ENCODE measurements at places on chromosomes 6 and 20. TPM values are rescaled to one million over a fixed set of nuclear protein-coding genes. Genes with fewer than 3 reads are reported as not detected.
A peak's percentile ranks its signal among the peaks of the same experiment; 100 is the strongest.

- DNase-seq: no peak
These were observed 28.2 kb upstream of the CNKSR3 start for GRCh38 chr6:154538640-154539191.

- DNase-seq: no peak
These were observed 574.4 kb downstream of the PRKN start for GRCh38 chr6:162153120-162153519.

GRCh38 chr20:54290636-54291035 lies 82.7 kb downstream of the PFDN4 start:
- no peak for DNase-seq

GRCh38 chr6:149007846-149008245 lies 261.0 kb downstream of the UST start:
- DNase-seq: no peak

DNA sequence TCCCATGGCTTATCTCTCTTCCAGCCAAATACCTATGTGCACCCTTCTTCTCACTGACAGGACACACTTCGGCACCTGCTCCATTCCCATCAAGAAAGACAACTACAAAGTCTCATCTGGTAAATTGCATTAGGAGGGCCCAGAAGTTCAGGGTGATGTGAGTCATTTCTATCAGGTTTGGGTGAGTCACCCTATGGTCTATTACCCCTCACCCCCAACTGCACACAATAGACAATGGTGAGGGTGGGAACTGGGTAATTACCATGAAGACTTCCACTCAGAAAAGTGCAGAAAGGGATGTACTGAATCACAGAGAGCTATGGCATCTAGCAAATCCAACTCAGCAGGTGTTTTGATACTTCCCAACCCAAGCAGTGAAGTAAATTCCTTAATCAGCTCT lies 54.8 kb downstream of the OPN5 start:
- no peak for DNase-seq

- DNase-seq: no peak
These were observed 19.5 kb upstream of the MAP3K4 start for GRCh38 chr6:160972111-160972510.

DNA sequence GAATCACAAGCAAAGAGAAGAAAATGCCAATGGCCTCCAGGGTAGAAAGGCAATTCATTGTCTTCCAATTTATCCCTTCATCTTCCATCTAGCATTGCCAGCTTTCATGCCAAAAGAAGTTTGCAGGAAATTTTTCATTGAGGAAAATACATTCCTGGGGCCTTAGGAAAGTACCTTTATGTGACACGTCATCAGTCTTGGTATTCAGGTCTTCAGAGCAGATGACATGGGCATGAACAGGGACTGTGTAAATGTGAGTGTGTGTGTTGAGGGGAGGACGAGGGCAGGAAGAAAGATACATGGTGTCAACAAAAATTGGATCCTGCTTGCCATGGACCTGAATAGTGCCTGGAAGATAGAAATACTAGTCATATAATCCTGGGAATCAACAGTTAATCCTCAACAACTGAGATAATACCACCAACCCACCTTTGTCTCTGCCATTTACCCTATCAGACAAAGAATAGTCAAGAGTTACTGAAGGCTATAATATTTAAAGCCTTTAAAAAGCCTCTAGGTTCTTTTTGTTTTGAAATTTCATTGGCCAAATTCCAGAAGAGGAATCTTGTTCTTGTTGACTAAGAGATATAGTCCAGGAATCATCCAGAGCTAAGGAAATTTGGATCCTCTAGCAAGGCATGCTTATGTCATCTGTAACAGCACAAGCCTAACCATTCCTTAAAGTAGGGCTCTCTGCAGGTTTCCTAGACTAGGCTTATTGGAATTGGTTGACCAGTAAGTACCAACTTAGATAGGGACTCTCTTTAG lies 405.8 kb upstream of the SASH1 start:
- no peak for DNase-seq

- no peak for DNase-seq
These were observed 259.1 kb downstream of the HDGFL1 start for GRCh38 chr6:22828179-22829062.

DNA sequence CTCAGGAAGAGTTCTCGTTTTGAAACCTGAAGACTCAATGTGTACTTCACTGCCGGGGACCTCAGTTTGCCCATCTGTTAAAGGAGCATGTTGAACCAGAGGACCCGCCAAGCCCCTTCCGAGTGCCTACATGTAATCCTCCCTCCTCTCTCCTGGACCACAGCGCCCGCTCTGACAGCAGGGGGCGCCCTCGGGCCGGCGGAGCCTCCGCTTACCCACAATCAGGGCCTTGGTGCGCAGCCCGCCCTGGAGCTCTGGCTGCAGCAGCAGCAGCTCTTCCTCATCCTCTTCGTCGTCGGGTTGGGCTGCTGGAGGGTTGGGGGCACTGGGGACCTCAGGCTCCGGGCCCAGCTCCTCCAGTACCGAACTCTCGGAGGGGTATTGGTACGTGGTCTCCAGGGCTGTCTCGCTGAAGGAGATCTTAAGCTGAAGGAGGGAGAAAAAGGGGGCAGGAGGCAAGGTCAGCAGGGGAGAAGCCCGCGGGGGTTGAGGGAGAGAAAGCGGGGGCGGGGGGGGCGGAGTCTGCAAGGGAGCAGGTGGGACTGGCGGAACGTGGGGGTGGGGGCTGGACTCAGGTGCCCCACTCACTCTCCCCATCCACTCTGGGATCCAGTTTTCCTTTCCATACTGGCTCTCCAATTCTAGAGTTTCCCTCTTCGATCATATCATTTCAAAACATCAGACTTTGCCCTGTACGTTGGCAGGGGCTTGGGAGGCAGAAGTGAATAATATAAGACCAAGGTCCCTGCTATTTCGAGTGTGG lies 6.3 kb upstream of the DHX16 start:
- peak; percentile 87 for DNase-seq

- DNase-seq: no peak
These were observed 69.0 kb downstream of the CEP57L1 start for GRCh38 chr6:109164331-109164730.

GRCh38 chr6:156009656-156010055 lies 554.0 kb upstream of the NOX3 start:
- DNase-seq: no peak

GRCh38 chr6:166770216-166771116 lies 143.4 kb upstream of the RPS6KA2 start:
- no peak for DNase-seq

- no peak for DNase-seq
These were observed 271.3 kb downstream of the KIF16B start for GRCh38 chr20:16301986-16302385.

DNA sequence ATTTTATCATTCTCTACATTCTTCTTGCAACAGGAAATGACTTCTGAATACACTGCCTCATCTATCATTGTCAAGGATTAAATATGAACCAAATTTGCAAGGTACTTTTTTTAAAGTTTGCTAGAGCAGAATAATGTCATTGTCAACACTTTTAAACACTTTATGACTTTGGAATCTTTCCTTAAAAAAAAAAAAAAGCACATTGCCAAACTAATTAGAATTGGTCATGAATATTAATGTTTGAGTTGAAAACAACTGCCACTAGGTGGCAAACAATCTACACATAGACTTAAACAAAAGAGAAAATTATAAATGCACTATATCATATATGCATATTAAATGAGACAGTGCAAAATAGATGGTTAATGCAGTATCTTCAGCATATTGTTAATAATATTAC lies 32.5 kb upstream of the TMEM244 start:
- DNase-seq: no peak

GRCh38 chr6:105907301-105907700 lies 178.8 kb upstream of the PRDM1 start:
- DNase-seq: no peak

GRCh38 chr20:16711661-16712258 lies 18.1 kb upstream of the SNRPB2 start:
- no peak for DNase-seq

GRCh38 chr6:110741517-110741916 lies 73.8 kb downstream of the CDK19 start:
- DNase-seq: no peak

- DNase-seq: peak; percentile 46
These were observed 46.3 kb upstream of the CD93 start for GRCh38 chr20:23132293-23132929.

- DNase-seq: no peak
These were observed 115.6 kb upstream of the B3GAT2 start for GRCh38 chr6:71072508-71072907.

DNA sequence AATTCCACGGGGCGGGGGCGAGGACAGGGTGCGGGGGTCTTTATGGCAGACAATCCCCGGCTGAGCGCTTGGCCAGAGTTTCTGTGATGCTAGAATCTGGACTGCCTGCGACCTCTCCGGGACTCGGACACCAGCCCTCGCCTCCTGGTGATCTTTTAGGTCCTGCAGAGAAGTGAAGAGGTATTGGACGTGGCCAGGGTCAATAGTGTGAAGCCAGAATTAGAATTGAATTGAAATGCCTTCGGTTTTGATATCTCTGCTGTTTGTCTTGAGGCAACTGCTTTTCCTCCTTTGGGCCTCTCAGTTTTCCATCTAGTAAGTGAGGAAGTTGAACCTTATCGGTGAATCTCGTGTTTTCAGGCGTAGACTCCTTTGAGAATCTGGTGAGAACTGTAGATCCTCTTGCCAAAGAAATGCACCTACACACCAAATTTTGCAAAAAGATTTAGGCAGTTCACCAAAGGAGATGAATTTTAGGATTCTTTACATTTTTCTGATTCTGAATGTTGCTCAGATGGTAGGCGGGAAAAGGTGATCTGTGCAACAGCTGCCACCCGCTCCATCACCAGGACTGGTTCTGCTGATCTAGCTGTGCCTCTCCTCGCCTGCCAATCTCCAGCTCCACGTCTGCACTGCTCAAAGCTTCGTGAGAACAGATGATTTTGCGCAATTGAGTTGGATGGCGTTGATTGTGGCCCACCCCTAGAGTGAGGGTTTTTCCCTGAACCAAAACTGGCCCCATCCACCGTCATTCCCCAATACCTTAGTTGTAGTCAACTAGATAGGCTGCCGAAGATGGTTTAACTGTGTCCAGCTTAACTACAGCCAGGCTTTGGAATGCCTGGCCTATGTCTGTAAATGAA lies 837 bp upstream of the OSER1 start:
- peak; percentile 58 for DNase-seq

GRCh38 chr6:168216117-168216516 lies 103.5 kb downstream of the DACT2 start:
- DNase-seq: no peak

- no peak for DNase-seq
These were observed 206.6 kb downstream of the DLL1 start for GRCh38 chr6:170084166-170084730.

- no peak for DNase-seq
These were observed 50.6 kb upstream of the FBXO30 start for GRCh38 chr6:145865175-145865574.

- no peak for DNase-seq
These were observed 45.5 kb downstream of the IRF4 start for GRCh38 chr6:437037-437392.

DNA sequence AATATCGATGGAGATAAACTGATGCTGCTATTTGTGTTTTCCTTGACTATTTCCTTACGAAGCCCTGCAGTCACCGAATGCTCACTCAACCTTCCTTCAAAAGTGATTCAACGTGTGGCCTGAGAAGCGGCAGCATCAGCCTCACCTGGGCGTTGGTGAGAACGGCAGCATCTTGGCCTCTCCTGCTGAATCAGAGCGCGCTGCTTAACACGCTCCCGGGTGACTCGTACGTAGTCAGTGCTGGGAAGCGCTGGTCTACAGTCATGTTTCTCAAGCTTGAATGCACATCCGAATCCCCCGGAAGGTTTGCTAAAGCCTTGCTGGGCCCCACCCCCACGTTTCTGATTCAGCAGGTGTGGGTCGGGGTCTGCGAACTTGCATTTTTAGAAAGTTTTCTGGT lies 214.1 kb upstream of the RREB1 start:
- DNase-seq: no peak

DNA sequence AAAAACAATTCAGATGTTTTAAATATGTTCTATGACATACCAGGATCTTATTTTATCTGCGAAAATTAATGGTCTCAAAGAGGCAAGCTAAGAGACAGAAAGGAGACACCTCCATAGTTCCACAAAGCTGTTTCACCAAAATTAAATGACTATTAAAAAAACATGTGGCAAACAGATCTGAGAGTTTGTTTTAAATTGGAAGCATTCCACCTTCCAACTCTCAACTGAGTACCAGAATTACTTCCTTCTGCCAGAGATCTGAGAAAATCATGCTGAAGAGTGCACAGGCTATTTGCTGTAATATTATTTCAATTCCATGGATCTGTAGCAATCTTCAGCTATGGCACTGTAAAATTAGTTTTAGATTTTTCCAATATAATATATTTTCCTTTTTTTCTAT lies 669.5 kb upstream of the MARCKS start:
- no peak for DNase-seq

GRCh38 chr20:11053310-11053709 lies 379.5 kb upstream of the JAG1 start:
- no peak for DNase-seq

GRCh38 chr6:25971187-25971821 lies 8.7 kb downstream of the TRIM38 start:
- peak; percentile 56 for DNase-seq

- DNase-seq: no peak
These were observed 65.8 kb upstream of the SLC22A1 start for GRCh38 chr6:160055813-160056212.

GRCh38 chr20:62133864-62134263 lies 9.3 kb downstream of the PSMA7 start:
- DNase-seq: no peak

DNA sequence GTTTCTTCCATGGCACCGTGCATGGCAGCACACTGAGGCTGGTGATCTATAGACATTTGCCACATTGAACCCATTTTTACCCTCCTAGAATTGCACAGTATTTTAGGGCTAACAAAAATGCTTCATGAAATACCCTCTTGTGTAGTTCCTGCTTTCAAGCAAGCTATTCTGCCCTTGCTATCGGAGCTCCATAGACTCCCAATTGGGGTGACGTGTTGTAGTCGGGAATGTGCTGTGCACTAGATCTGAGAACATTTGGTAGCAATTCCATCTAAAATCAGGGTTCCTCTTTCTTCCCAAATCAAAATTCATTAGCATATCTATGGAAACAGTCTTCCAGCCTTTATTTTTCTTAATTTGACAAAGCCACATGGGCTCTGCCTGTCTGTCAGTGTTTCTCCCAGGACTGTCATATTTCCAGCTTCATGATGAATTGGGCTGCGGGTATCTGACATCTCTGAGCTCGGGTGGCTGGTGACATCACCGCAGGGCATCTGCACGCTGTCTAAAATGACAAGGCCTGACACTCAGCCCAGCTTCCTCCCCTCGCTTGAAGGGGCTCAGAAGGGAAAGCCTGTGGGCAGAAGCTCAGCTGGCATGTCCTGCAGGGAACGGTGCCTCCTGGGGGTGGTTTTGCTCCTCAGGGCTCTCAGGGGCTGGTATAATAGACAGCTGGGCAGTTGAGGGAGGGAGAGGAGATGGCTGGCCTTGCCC lies 406.4 kb downstream of the QKI start:
- DNase-seq: no peak

Gene CRISP3
- polyA plus RNA-seq: not detected

Gene SMLR1
- not detected for polyA plus RNA-seq

Gene RBM39
- polyA plus RNA-seq: 143 TPM

Gene IYD
- not detected for polyA plus RNA-seq

Gene PAX1
- polyA plus RNA-seq: not detected

Gene ADGRF5
- 23.9 TPM for polyA plus RNA-seq

Gene PRR3
- 4.2 TPM for polyA plus RNA-seq

Gene PEDS1
- 26.8 TPM for polyA plus RNA-seq

Gene CGA
- polyA plus RNA-seq: 0.41 TPM

Gene RUNX2
- polyA plus RNA-seq: 0.34 TPM

Gene LHFPL5
- polyA plus RNA-seq: not detected

Gene CDSN
- polyA plus RNA-seq: 0.11 TPM

Gene HSPA1L
- polyA plus RNA-seq: 2.0 TPM

Gene APCDD1L
- 0.14 TPM for polyA plus RNA-seq

All from right cardiac atrium (tissue), 5 donors.